NCI-H526 (cell line): ENCODE measurements at places on chromosomes 13 and 19.
A peak's percentile ranks its signal among the peaks of the same experiment; 100 is the strongest.

DNA sequence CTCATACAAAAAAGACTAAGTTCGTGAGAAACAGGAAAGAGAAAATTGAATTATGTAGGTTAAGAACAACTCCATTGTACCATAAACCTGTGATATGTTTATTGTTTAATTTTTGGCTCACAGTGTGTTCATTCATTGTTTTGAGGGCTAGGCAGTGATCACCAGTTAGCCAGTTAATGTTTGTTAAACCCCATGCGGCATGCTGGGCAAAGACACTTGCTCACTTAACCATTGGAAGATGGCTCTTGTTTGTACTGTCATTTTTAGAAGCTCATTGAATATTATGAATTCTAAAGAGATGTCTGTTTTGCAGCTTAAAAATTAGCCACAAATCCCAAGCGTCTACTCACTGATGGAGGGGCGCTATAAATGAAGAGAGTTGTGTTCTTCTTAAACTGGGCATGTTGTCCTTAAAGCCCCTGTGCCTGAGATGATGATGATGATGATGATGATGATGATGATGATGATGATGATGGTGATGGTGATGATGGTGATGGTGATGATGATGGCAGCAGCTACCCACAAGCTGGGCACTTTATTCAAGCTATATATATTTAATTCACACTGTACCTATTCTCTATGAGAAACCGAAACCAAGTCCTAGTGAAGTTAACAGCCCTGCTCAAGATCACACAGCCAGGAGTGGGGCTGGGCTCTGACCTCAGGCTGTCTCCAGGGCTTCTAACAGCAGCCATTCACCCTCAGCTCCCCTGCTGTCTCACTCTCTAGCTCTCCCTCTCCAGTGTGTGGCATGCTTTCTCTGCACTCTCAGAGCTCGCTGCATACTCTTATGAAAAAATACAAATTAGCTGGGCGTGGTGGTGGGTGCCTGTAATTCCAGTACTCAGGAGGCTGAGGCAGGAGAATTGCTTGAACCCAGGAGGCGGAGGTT, 169.1 kb downstream of the SHISA2 start:
- DNase-seq: peak; percentile 70

- no peak for DNase-seq
Observed at GRCh38 chr13:44549476-44549875, 26.7 kb downstream of the TSC22D1 start.

DNA sequence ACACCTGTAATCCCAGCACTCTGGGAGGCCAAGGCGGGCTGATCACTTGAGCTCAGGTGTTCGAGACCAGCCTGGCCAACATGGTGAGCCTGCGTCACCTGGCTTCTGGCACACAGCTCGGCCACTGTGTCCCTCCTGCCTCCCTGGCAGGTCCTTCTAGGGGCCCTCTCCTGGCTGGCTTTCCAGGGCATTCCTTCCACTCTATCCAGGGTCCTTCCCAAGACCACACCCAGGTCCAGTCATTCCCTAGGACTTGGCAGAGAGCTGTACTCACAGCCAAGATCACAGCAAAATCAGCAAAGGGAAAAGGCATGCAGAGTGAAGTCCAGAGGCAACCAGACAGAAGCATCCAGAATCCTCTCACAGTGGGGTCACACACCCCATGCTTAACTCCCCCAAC, 9.7 kb upstream of the HSH2D start:
- DNase-seq: no peak

DNA sequence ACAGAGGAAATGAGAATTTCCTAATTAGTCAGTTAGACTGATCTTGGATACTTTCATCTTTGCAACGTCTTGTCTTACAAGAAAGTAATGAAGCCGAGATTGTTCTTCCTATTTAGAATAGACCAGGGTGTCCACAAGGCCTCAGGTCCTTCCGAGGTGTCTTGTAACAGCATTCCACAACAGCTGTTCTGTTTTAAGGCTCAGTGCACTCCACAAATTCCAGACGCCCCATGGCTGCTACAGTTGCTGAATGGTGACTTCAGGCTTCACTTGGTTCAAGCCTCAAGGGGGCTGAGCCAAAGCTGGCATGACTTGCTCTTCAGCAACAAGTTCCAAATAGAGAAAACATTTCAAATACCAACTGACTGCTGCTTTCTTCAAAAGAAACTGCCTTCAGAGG, 143.4 kb downstream of the SHISA2 start:
- no peak for DNase-seq

DNA sequence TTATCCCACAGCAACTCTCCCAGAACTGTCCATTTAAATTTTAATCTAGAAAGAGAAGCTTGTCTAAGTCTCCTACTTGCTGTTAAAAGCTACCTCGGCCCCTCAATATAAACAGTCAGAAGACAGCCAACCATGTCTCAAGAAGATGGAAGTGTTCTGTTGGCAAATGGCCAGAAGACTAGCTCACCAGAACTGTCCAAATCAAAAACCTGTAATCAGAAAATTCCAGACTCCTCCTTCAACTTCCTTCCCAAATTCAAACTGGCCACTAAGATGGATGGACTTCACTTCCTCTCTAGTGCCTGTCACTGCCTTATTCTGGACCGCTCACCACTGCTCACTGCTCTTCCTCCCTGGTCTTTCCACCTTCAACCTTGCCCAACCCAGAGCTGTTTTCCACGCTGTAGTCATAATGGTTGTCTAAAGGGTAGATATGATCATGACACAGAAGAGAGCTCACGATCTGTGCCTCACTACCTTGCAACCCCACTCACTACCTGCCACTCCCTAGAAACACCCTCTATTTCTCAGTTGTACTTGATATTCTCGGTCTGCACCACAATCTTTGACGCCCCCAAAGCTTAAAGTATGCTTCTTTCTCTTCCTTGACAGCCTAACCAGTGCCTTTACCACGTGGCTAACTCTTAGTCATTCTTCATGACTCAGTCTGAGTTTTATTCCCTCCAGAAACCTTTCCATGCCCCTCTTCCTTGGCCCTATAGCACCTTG, 9.2 kb downstream of the FGF14 start:
- DNase-seq: no peak

- no peak for DNase-seq
Observed at GRCh38 chr13:74230984-74231501, 96.8 kb upstream of the KLF12 start.

DNA sequence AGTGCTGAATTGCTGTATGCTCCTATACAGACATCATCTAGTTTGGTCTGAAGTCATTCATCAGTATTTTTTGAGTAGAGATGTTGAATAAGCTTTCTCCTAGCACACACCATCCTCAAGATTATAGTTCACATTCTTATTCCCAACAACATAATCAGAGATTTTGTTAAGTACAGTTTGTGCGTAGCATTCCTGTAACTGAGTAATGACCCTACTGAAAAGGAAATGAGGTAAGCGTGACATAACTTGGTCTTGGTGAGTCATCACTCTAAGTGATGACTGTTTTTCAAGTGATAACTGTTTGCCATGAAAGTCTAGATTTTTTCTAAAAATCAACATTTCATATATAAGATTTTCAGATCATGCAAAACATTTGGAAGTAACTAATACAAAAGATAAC, 18.5 kb upstream of the FAM216B start:
- no peak for DNase-seq

- DNase-seq: no peak
Observed at GRCh38 chr19:5107432-5108122, 138.7 kb downstream of the KDM4B start.

DNA sequence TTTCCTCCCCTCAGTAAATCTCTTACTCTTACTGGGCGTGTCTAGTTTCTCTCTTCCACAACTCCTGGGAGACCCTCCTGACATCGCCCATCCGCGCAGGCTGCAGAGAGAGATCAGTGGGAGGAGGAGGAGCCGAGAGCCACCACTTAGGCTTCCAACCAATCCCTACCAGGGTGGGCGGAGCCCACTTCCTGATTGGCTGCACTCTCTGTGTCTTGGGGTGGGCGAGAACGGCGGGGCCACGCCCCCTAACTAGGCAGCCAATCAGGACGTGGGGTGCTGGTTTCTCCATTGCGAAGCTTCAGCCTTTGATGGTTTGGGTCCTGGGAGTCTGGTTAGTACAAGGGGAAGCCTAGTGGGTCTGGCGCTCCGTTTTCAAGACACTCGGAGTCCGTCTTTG, at the start of gene PMIS2:
PMIS2 (plus strand) TSS at position 326 of the 400 bp plus-strand sequence. CDS start 87 bp downstream, outside the sequence.
- peak; percentile 35 for DNase-seq

DNA sequence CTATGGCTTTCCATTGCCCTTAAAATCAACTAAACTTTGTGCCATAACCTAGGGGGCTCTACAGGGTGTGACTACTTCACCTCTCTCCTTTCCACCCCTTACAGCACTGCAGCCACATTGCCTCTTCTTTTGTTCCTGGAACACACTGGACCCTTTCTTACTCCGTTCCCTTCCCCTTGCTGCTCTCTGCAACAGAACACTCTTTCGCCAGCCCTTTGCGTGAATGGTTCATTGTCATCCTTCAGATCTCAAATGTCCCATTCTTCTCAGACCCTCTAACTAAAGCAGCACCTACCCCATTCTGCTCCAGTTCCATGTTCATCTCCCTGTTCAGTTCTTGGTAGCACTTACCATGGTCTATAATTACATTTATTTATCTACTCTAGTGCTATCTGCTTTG, 208.3 kb downstream of the OXGR1 start:
- DNase-seq: no peak

DNA sequence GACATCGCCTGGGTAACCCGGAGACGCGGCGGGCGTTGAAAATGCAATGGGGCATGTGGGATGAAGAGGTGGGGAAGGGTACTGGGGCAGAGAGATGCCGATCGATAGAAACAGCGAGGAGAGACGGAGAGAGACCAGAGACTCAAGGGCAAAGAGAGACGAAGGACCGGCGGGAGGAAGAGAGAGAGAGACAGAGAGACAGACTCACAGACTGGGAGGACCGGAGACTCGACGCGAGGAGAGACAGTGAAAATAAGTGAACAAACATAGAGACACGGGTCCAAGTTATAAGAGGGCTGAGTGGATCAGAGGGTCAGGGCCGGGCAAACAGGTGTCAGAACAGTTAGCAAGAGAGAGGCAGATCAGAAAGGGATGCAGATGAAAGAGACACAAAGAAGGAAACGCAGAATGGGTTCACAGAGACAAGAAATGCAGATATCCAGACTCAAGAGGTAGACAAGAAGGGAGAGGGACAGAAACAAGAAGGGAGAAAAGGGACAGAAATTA, 576 bp upstream of the MZF1 start:
- no peak for DNase-seq

GRCh38 chr13:69423844-69424243, 683.8 kb upstream of the ATXN8OS start:
- DNase-seq: no peak

DNA sequence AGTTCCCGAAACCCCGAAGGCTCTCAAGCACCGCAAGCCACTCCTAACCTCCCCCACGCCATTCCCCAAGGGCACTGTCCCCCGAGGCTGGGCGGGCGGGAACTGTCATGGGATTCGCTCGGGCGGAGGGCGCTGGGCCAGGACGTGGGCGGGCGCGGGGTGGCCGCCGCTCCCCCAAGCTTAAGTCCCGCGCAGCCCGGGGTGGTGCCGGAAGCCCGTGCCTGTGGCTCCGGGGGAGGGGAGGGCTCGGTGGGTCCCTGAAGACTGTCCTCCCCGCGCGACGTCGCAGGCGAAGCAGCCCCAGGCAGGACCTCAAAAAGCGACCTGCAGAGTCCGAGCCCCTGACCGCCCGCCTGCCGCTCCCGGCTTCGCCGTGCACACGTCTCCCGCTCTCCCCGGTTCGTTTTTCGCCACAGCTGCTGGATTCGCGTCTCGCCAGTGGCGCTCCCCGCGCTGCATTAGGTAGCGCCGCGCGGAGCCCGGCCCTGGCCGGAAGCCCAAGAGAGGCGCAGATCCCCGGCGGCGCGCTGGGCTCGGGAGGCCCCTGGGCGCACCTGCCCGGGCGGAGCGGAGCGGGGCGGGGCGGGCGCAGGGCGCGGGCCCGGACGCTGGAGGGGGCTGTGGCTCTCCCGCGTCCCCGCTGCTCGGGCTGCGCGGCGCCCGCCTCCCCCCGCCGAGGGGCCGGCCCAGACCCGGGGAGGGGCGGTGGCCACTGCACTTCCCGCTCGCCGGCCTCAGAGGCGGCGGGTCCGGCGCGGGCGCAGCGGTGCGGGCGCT, at the start of gene FARP1:
FARP1 (plus strand) TSS at position 715 of the 777 bp plus-strand sequence. CDS start 70,149 bp downstream, outside the sequence.
- peak; percentile 98 for DNase-seq

GRCh38 chr13:83929157-83929556, 46.9 kb upstream of the SLITRK1 start:
- DNase-seq: no peak

DNA sequence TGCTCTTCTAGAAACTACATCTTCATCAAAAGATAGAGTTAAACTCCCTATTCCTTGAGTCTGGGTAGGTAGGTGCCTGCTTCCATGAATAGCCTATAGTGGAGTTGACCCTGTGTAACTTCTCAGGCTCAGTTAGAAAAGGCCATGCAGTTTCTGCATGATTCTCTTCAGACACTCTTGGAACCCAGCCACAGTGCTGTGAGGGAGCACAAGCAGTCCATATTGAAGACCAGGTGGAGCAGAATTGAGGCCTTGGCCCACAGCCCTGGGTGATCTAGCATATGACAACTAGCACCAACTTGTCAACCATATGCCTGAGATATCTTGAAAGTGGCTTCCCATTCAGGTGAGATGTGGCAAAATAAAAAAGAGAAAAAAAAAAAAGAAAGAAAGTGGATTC, 10.3 kb upstream of the PAN3 start:
- no peak for DNase-seq

GRCh38 chr19:11208561-11209471, 11.5 kb upstream of the KANK2 start:
- no peak for DNase-seq

DNA sequence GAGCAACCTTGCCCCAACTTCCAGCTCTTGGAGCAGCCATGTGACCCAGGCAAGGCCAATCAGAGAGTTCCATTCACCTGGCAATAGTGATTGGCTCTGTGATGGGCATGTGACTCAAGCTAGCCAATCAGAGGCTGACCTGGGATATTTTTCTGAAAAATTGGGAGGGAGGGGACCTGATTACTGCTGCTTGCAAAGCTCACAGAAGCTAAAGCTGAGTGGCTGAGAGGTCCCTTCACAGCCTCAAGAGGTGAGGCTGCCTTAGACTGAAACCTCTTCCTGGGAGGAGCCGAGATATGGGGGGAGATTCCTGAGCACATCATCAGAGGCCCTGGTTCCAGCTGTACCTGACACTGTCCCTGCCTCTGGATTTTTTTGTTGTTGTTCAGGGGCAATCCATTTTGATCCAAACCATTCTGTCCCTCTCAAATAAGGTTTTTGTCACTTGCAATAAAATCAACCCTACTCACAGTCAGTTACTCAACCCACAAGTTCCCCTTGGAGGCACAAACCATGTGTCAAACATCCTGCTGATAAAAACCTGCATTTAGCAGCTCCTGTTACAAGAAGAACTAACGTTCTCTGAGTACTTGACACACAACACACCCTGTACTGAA, 4.8 kb downstream of the CIB3 start:
- DNase-seq: no peak

GRCh38 chr13:110138010-110138699, 168.8 kb downstream of the COL4A1 start:
- DNase-seq: peak; percentile 88

- DNase-seq: no peak
Observed at GRCh38 chr19:41799444-41800000, 3.1 kb downstream of the CEACAM3 start.

GRCh38 chr19:6233056-6233826, 46.5 kb downstream of the MLLT1 start:
- no peak for DNase-seq

- DNase-seq: no peak
Observed at GRCh38 chr13:33537026-33537425, 251.5 kb upstream of the STARD13 start.

GRCh38 chr13:44293908-44294735, 79.5 kb upstream of the SERP2 start:
- DNase-seq: no peak

GRCh38 chr13:94617389-94618000, 15.8 kb downstream of the GPR180 start:
- DNase-seq: peak; percentile 62

GRCh38 chr13:110108348-110109139, 198.4 kb downstream of the COL4A1 start:
- DNase-seq: peak; percentile 80
